ENCODE measurements at places on chromosomes 3 and 15.

DNA sequence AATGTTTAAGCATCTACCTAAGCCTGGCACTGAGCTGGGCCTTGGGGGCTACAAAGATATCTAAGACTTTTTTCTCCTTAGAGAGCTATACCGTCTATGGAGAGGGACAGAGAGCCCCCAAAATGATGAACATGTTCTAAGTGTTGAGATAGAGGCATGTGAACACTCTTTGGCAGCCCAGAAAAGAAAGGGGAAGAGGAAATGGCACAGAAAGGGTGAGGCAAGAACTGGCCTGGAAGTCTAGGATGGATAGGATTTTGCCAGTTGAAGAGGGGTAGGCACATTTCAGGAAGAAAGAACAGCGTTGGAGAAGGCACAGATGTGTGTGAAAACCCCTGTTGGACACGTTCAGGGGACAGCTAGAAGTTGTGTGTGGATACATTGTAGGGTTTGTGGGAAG, 276.2 kb upstream of the LRRFIP2 start:
- no peak for DNase-seq

DNA sequence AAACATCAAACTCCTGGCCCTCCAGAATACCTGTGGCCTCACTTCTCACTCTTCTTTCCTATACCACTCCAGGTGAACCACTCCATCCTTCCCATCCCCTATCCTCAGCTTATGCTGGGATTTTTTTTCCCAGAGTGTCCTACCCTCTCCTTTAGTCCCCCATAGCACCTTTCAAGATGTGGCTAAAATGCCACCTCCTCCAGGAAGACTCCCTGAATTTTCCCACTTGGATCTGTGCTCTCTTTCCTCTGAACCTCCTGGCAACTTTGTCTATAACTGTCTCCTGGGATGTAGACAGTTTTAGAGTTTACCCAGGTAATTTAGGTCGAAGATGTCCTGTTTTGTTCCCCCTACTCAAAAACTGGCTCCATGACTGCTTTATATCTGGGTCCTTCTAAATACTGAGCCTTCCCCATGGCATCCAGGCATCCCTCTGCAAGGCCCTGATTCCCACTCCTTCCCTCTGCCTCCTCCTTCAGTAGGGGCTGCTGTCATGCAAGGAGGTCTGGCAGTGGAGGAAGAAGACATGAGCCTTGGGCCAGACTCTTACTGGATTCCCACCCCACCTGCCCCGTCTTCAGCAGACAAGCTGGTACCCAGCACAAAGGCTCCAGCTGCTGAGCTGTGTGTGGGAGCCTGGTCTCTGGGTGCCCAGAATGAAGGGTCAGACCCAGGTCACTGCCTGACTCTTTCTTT, 161.5 kb downstream of the SMAD6 start:
- no peak for DNase-seq

- no peak for DNase-seq
Observed at GRCh38 chr3:128312271-128312670, 154.4 kb downstream of the DNAJB8 start.

DNA sequence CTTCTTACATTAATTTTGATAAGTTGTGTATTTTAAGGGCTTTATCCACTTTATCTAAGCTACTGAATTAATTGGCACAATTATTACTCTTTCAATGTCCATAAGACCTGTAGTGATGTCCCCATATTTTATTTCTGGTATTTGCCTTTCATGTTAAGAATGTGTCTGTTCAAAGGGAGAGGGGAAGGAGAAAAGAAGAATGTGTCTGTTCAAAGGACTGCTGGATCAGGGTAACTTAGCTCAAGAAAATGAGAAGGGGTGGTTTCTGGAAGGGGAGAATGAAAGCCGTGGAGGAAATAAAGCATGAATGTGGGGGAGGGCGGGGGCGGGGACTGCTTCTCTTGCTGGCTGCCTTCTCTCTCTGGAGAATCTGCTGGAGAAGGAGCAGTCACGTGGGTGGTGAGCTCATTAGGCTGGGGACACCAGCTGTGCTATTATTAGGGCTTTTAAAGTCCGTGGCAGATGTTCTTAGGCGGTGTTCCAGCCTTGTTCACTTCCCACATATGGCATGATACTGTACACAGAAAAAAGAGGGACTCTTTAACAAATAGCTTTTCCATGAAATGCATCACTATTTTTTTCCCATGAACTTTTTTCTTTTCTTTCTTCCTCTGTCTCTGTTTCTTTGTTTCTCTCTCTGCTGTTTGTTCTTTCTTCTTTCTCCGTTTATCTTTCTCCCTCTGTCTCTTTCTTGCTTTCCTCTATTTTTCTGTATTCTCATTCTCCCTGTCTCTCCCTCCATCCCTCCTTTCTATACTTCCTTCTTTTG, 63.7 kb upstream of the ULK4 start:
- DNase-seq = peak; percentile 90

- no peak for DNase-seq
Observed at GRCh38 chr3:127688416-127689265, 15.9 kb downstream of the ABTB1 start.

GRCh38 chr3:194559530-194559929, 72.7 kb upstream of the ATP13A3 start:
- no peak for DNase-seq

- no peak for DNase-seq
Observed at GRCh38 chr3:50585919-50586762, 16.8 kb downstream of the HEMK1 start.

DNA sequence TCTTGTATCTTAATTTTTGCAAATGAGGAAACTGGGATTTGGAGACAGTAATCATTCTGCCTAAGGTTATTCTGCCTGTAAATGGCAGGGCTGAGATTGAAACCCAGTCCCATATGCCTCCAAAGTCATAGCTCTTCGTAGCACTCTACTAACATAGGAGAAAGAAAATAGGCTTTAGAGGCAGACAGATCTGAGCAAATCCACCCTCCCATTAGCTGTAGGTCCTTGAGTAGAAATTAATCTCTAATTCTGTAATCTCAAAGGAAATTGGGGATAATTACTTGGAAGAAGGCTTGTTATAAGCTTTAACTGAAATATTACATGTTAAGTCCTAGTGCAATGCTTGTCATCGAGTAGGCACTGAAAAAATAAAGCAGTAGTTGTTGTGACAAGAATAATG, 252.1 kb upstream of the PEX5L start:
- DNase-seq = no peak

DNA sequence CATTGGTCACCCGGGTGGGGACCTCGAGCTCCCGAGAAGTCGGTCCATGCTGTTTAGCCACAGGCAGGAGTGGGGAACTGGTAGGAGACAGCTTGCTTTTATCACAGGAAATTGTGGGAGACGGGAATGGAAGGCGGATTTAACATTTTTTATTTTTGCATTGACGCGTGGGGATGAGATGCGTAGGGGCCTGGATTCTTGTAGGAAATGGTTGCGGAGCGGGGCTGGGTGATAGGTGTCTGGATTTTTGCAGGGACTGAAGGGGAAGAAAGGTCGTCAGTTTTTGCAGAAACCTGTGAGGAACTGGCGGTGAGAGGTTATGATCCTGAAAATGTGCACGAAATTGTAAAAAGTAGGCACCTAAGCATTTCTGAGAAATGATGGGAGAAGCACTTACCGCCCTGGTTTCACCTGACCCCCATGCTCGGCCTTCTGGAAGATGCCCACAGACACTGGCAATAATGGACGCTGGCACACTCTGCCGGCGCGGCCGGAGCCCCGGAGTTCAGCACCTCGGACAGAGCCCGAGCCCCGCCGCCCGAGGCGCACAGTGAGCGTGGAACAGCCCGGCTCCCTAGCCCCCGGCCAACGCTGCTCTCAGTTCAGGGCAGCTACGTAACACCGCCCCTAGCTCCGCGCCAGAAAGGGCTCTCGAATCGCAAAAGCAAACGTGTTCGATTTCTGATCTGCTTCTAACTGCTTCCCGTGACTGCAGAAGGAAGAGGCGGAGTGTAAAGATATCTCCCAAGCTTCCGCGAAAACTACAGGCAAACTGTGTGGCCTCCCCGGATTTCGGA, 928 bp downstream of the ANKRD34C start:
- peak; percentile 87 for DNase-seq

DNA sequence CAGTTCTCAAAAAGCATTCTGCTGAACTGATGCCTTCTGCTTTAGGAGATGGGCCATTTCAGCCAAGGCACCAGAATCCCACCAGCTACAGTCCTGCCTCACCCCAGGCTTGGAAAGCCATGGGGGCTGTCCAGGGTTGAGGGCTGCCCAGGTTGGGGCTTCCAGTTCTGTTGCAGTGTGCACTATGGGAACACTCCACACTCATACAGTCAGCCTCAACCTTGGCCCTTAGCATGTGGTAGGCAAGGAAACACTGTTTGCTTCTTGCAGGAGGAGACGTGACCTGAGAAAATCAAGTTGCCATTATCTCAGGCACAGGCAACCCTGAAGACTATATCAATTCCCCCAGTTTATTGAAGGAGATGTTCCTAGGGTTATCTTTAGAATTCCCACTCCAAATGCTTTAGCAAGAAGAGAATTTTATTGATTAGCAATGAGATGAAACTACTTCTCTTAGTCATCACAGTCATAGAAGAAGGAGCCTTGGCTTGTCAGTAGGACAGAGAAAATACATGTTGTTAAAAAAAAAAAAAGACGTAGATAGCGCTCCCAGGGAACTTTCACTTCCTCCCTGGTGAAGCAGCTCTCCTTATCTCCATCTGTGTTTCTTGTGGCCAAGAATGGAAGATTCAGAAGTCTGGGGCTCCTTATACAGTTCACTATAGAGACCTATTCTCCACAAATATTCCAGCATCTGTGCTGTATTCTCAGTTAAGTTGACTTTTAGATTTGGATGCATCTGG, 38.3 kb upstream of the IL12A start:
- DNase-seq = no peak

DNA sequence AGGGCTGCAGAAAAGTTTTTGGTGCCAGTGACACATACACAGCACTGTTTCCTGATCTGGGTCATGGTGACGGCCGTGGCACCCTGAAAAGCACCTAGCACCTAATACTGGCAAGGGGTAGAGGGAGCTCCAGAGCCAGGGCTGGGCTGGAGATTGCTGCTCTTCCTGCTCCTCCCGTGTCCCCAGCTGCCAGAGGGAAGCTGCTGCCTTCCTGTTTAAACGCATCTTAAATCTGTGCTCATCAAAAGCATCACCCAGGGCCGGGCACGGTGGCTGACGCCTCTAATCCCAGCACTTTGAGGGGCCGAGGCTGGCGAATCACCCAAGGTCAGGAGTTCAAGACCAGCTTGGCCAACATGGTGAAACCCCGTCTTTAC, 156.7 kb upstream of the MEF2A start:
- DNase-seq = peak; percentile 49

- no peak for DNase-seq
Observed at GRCh38 chr3:69342074-69342473, 43.8 kb downstream of the FRMD4B start.

DNA sequence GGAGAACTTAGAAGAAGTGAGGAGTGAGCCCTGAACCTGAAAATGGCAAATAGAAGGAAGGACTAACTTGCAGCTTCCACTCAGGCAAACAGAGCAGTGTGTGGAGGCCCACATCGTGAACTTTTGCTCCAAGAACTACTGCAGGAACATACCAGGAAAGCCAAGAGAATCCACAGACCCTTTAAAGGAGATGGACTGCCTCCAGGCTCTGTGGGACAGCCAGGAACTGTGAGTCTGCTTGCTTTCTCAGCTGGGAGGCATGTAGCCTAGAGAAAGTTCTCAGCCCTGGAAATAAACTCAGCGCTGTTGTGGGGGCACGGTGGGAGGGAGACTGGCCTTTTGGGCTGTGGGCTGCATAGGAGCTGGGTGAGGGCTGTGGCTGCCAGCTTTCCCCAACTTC, 93.0 kb downstream of the SNRK start:
- no peak for DNase-seq

DNA sequence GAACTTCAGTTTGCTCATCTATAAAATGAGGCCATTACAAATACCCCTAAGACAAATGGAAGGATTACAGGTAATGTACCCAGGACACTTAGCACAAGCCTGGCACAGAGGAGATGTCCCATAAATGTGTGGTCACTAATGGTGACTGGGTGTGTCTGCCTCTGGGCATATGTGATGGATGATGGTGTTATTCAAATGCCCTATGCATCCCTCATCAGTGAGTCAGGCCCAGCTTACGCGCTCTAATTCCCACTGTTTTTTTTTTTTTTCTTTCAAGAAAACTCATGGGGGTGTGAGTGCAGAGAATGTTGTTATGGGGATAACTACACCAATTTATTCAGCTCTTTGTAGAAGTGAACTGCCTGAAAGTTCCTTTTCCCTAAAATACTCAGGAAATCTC, 23.6 kb upstream of the KIF23 start:
- peak; percentile 43 for DNase-seq

GRCh38 chr15:63339006-63339766, 42.5 kb downstream of the CA12 start:
- DNase-seq = no peak

GRCh38 chr3:190596349-190597285, 82.7 kb downstream of the IL1RAP start:
- no peak for DNase-seq

- no peak for DNase-seq
Observed at GRCh38 chr15:79562899-79563298, 130.8 kb downstream of the MINAR1 start.

DNA sequence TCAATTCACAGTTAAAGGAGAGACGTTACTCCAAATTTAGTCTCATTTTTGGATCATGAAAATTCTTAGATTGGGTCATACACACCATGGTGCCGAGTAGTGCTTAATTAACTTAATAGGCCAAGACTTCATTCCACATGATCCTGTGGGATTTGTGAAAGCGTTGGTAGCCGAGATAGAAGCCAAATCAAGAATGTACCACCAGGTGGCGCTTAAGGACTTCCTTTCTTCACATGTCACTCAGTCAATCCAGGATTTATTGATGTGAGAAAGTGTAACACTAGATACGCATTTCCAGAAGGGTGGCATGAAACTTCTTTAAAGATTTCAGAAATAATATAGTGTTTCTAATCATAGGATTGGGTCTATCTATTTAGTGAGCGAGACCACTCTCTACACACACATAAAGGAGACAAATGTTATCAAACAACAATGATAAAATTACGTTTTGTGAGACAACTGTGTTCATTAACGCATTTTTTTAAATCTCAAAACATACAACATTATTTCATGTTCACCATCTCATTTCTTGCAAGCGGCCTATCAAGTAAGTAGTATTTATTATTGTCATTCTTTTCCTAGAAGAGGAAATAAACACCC, 436.1 kb downstream of the CHL1 start:
- peak; percentile 36 for DNase-seq

GRCh38 chr15:64137226-64137833, 14.2 kb upstream of the SNX22 start:
- DNase-seq = no peak

GRCh38 chr3:159879598-159879997, 109.0 kb upstream of the IL12A start:
- no peak for DNase-seq

- DNase-seq = no peak
Observed at GRCh38 chr15:96225642-96226259, 104.7 kb upstream of the NR2F2 start.

GRCh38 chr15:73244333-73244732, 124.4 kb downstream of the HCN4 start:
- peak; percentile 28 for DNase-seq

DNA sequence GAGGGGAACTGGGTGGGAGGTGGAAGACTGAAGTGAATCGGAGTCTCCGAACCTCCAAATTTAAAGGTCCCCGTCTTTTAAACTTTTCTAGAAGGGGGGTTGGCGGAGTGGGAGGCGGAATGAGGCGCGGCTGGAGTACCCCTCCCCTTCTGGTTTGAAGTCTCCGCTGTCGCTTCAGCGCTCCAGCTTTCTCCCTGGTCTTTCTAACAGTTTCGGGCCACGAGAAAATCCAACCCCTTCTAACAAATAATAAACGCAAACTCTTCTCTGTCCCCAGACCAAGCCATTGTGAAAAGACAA, 2.5 kb upstream of the MECOM start:
- no peak for DNase-seq
